Activated CD4-positive, alpha-beta T cell treated with anti-CD3 and anti-CD28 coated beads, Interleukin-2, amount 10 ng/mL, durations not matched to agents 7 days and 5 days (primary cell): ENCODE measurements at places on chromosomes 12 and 14. TPM values are rescaled to one million over a fixed set of nuclear protein-coding genes. Genes with fewer than 3 reads are reported as not detected.

MDGA2 gene
- not detected for total RNA-seq

TSHR gene
- total RNA-seq = 0.82 TPM

KRT75 gene
- not detected for total RNA-seq

OTUB2 gene
- total RNA-seq = 2.4 TPM

IFNG-AS1 gene
- not detected for total RNA-seq

PGF gene
- total RNA-seq = 0.15 TPM

ERG28 gene
- 17.3 TPM for total RNA-seq

DNA sequence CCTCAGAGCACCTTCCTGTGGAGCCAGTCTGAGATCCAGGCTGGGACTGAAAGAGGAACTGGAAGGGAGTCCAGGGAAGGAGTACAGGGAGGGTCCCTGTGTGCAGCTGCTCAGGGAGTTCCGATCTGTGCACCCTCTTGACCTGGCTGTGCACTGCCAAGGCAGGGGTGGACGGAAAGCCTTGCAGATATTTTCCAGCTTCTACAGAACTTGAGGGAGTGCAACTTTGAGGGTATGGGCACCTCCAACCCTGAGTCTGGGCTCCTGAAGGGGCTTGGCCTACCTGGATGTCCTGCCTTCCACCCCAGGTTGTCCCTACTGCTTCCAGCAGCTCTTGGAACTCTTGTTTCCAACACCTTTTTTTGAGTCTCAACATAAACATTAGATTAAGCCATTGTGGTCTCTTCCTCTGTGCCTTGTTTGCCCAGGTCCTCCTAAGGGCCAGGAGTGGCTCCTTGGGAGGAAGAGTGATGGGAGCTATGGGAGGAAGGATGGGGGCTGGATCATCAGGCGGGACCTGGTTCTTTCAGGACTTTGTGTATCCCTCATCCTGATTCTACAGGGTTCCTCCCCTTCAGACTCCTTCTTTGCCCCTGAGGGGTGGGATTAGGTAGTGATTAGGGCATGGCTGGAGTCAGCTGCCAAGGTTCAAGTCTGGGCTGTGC lies 3.5 kb downstream of the KRT7 start:
- H3K4me3 ChIP-seq = no peak overlapping the region
- peaks cover 36% of the 10 kb centered on the region for H3K27me3 ChIP-seq
- H3K36me3 ChIP-seq = no peaks in the 10 kb centered on the region
- H3K4me1 ChIP-seq = no peaks in the 10 kb centered on the region
- no peak overlapping the region for H3K27ac ChIP-seq
- no peak for DNase-seq

DNA sequence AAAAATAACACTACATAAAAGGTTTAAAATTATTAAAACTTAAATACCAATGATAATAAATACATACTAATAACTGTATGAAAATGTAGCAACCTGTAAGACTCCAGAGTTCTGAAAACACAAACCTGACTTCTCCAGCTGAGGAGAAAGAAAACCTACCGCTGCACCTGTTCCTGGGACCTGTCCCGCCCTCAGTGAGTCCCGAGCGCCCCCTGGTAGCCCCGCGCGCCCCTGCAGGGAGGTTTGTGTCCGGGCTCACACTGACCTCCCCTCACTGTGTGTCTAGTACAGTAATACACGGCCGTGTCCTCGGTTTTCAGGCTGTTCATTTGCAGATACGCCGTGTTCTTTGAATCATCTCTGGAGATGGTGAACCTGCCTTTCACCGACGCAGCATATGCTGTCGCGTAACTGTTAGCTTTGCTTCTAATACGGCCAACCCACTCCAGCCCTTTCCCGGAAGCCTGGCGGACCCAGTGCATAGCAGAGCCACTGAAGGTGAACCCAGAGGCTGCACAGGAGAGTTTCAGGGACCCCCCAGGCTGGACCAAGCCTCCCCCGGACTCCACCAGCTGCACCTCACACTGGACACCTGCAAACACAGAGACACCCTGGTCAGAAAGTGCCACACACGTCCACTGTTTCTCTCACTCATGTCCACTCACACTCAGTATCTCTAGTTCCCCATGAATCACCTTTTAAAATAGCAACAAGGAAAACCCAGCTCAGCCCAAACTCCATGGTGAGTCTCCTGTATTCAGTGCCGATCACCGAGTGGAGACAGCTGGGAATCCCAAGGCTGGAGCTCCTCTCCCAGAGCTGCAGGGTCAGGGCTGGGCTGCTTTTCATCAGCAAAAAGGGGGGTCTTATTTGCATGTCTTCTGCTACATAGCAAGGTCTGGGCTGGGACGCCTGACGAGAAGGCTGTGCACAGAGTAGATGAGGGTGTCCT lies 1276.3 kb downstream of the TMEM121 start:
- no peak for DNase-seq
- H3K4me3 ChIP-seq = no peak overlapping the region
- H3K36me3 ChIP-seq = no peaks in the 10 kb centered on the region
- H3K4me1 ChIP-seq = no peaks in the 10 kb centered on the region
- H3K27ac ChIP-seq = no peak overlapping the region

- H3K4me1 ChIP-seq = no peaks in the 10 kb centered on the region
- no peak for DNase-seq
- H3K36me3 ChIP-seq = no peaks in the 10 kb centered on the region
- no peaks in the 10 kb centered on the region for H3K27me3 ChIP-seq
- H3K4me3 ChIP-seq = no peak overlapping the region
- H3K27ac ChIP-seq = no peak overlapping the region
Observed at GRCh38 chr12:102885043-102885932, 31.8 kb downstream of the PAH start.

DNA sequence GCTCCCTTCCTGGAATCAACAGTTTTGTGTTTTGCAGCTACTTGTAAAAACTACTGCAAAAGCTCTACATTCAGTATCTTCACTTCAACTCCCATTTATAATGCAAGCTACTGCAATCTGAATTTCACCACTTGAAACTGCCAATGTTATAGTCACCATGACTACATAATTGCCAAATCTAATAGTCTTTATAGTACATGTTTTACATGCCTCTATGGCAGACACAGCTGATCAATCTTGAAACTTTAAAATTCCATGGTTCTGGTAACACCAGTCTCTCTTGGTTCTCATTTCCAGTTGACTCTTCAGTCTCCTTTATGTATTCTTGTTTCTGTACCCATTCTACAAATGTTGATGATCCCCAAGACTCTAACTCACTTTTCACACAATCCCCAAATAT lies 185.9 kb downstream of the MED13L start:
- DNase-seq = no peak
- H3K4me3 ChIP-seq = no peak overlapping the region
- no peak overlapping the region for H3K27ac ChIP-seq
- peaks cover 22% of the 10 kb centered on the region for H3K4me1 ChIP-seq

DNA sequence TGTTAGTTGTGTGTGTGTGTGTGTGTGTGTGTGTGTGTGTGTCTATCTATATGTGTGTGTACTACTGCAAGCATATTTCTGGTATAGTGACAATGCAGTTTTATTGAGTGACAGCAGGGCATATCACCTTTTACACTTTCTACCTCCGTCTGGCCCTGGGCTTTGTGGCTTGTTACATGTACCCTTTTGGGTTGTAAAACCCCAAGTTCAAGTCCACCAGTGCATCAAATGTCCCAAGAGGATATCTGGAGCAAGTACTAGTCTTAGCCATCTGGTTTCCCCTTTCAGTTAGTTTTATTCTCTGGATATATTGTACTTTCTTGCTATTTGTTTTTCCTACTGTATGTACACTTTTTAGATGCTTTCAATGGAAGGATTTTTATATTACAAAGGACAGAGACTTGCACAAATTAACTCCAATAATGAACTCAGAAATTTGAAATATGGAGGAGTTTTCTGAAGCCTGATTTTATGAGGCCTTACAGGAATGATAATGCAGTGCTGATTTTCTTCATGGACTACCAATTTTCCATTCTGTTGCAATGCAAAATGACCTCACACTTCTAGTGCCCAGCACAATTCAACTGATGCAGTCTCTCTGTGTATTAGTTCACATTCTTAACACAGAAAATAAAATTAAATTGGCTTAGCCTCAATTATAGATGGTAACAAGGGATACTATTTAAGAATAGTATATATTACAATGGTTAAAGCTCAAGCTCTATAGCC lies 29.1 kb downstream of the SLC16A7 start:
- peaks cover 9% of the 10 kb centered on the region for H3K4me1 ChIP-seq
- peaks cover 23% of the 10 kb centered on the region for H3K36me3 ChIP-seq
- no peak overlapping the region for H3K27ac ChIP-seq
- H3K4me3 ChIP-seq = no peak overlapping the region
- H3K27me3 ChIP-seq = no peaks in the 10 kb centered on the region
- no peak for DNase-seq

- H3K36me3 ChIP-seq = peaks cover 26% of the 10 kb centered on the region
- no peak overlapping the region for H3K4me3 ChIP-seq
- DNase-seq = no peak
- no peak overlapping the region for H3K27ac ChIP-seq
- H3K4me1 ChIP-seq = no peaks in the 10 kb centered on the region
- H3K27me3 ChIP-seq = no peaks in the 10 kb centered on the region
Observed at GRCh38 chr12:105214148-105214547, 21.8 kb downstream of the APPL2 start.

GRCh38 chr12:96240656-96241055 lies 46.5 kb downstream of the ELK3 start:
- no peak overlapping the region for H3K4me3 ChIP-seq
- peaks cover 67% of the 10 kb centered on the region for H3K4me1 ChIP-seq
- DNase-seq = no peak
- no peaks in the 10 kb centered on the region for H3K27me3 ChIP-seq
- H3K27ac ChIP-seq = peak overlapping the region; percentile 11
- H3K36me3 ChIP-seq = peaks cover 32% of the 10 kb centered on the region

- DNase-seq = no peak
- H3K27me3 ChIP-seq = no peaks in the 10 kb centered on the region
- H3K4me3 ChIP-seq = no peak overlapping the region
- H3K4me1 ChIP-seq = peaks cover 81% of the 10 kb centered on the region
- no peak overlapping the region for H3K27ac ChIP-seq
Observed at GRCh38 chr14:50099335-50099734, 17.0 kb downstream of the VCPKMT start.

DNA sequence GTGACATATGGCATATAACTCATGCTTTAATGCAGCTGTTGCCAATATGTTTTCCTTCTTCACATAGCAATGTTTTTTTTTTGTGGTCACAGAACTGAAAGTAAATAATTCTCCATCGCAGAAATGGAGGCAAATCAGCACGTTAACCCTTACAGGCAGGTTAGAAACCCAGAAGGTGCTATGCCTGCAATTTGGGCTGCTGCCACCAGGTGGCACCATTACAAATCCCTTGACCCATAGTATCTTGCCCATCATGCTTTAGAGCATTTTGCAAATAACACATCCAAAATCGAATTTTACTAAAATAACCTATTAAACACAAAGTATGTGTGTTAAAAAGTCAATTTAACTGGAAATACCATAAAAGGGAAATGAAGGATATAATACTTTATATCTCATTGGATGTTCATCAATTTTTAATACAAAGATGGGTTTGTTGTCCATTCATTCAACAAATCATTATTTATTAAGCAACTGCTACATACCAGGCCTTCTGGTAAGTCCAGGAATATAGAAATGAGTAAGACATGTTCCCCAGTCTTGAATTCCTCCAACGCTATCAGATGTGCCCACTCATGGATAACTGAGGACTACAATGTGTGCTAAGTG lies 340.1 kb downstream of the GLT1D1 start:
- no peaks in the 10 kb centered on the region for H3K4me1 ChIP-seq
- no peak for DNase-seq
- no peak overlapping the region for H3K4me3 ChIP-seq
- no peaks in the 10 kb centered on the region for H3K27me3 ChIP-seq
- no peak overlapping the region for H3K27ac ChIP-seq
- no peaks in the 10 kb centered on the region for H3K36me3 ChIP-seq

DNA sequence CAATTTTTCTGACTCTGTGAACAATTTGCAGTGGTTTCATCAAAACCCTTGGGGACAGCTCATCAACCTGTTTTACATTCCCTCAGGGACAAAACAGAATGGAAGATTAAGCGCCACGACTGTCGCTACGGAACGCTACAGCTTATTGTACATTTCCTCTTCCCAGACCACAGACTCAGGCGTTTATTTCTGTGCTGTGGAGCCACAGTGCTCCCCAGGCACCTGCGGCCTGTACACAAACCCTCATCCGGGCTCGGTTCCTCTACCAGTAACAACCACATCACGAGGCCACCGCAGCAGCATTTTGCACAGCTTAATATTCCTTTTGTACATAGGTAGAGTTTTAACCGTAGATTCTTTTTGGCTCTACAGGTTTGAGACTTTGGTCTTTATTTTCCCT lies 397.4 kb upstream of the OR4E1 start:
- peaks cover 9% of the 10 kb centered on the region for H3K36me3 ChIP-seq
- H3K4me3 ChIP-seq = peak overlapping the region; percentile 96
- DNase-seq = peak; percentile 76
- H3K4me1 ChIP-seq = peaks cover 50% of the 10 kb centered on the region
- H3K27me3 ChIP-seq = no peaks in the 10 kb centered on the region

GRCh38 chr12:91889059-91889458 lies 256.6 kb downstream of the BTG1 start:
- no peak overlapping the region for H3K4me3 ChIP-seq
- H3K27me3 ChIP-seq = no peaks in the 10 kb centered on the region
- H3K4me1 ChIP-seq = no peaks in the 10 kb centered on the region
